ENCODE measurements at places on chromosomes 5 and 9.
A peak's percentile ranks its signal among the peaks of the same experiment; 100 is the strongest.

GRCh38 chr5:175478384-175479124 is at the start of gene SFXN1:
TSS of gene SFXN1 (plus strand) at chr5:175478560. CDS start at chr5:175492104, 13,544 bp downstream.
- DNase-seq, result peak; percentile 55

GRCh38 chr9:5499889-5500398 is 10.4 kb upstream of the PDCD1LG2 start:
- peak; percentile 56 for DNase-seq

DNA sequence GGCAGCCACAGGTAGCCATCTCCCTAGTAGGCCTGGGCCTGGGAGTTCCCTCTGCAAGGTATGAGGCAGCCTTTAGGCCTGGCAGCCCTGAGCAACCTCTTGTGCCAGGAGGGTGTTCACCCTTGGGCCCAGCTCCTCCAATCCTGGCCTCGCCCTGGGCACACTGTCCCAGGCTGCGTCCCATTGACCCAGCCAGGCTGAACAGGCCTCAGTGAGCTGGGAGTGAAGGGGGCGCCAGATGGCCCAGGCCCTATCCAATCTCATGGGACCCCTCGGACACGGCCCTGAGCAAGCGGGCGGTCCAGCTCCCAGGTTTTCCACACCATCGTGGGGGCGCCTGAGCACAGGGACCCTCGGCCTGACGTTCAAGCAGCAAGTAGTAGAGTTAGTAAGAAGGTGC is 14.5 kb downstream of the SH3GLB2 start:
- no peak for DNase-seq

DNA sequence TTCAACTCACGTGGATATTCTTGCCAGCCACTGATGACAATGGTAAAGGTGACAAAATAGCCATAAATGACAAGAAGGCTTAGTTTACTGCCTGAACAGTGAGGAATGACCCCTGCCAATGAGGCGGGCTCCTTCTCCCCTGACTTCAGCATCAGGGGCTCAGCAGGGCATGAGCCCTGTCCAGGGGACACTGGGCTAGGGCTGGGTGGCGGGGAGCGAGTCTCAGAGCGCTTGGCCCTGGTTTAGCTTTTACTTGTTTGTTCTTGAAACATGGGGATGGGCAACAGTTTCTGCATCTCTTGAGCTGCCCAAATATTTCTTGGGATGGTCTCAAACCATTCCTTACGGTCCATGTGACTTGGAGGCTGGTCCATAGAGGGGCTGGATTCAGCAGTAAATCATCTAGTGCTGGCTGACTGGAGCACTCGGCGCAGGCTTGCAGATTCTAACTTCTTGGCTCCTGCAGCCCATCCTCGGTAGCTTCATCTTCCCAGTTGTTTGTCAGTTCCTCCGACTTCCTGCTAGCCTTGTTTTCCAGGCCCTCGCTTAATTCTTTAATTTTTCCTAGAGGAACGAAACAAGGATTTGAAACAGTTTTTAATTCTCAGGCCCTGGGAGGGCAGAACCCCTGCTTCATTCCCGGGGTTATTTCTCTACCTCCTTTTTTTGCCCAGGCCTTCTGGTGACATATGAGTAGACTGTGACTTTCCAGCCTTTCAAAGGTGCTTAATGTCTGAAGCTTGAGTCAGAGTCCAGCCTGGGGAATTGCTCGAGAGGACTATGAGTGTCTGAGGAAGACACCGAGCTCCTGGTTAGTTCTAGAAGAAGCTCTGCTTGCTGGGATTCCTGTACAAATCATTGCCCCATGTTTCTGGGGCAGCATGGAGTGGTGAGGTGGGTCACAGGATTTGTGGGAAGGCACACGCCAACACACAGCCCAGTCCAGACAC is 4.5 kb upstream of the HMCN2 start:
- peak; percentile 19 for DNase-seq

DNA sequence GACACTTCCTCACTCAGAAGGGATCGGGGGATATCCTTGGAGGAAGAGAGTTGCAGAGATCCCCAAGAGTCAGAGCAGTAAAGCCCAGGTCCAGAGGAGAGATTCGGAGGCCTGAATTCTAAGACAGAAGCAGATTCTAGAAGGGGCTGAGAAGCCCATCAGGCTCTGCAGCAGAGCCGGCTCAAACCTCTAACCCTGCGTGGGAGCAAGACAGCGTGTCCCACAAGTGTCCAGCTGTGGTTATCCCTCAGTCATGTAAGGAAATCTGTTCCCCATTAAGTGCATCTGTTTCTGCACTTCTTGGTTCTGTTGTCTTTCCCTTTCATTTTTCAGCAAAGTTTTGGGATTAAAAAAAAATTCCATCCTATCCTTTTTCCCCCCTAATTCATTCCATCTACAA is 4.8 kb upstream of the DIAPH1 start:
- DNase-seq, result no peak

DNA sequence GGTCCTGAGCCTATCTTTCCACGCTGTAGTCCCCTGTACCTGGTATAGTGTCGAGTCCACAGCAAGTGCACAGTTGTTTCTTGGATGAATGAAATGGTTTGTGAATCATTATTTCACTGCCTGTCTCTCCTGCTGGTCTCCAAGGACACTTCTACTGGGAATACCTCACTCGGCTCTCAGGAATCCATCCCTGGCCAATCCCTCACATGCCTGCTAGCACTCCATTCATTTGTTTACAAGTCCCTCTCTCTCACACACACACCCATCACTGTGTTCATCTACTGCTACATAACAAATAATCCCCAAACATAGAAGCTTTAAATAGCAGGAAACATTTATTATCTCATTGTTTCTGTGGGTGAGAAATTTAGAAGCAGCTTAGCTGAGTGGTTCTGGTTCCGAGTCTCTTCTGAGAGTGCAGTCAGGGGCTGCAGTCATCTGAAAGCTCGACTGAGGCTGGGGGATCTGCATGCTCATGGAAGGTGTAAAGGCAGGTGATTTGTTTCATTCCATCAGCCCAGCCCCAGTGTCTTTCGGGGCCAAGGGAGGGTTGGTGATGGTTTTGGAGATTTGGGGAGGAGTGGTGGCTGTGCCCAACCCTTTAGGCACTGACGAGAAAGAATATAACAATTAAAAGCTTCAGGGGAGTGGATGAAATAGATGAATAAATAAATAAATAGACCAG is 132.7 kb upstream of the IER5L start:
- peak; percentile 42 for DNase-seq

- DNase-seq, result no peak
These were observed 33.8 kb downstream of the NEUROG1 start for GRCh38 chr5:135501965-135502364.

GRCh38 chr9:71145179-71145578 is 23.8 kb upstream of the TRPM3 start:
- DNase-seq, result peak; percentile 32

DNA sequence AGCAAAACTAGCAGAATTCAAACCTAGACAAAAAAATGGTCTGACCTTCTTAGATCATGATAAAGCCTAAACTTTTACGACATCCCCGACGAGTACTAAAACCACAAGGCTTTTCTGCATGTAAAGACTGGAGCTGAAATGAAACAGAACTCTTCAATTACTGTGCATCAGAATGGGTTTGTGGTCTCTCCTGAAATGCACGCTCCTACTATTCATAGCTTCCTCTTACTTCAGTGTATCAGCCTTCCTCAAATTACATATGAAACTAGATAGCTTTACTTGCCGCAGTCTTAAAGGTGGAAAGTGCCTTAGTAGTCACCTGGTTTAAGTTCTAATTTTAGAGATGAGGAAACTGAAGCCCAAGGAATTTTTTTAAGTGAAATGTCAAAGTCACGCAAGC is 24.6 kb upstream of the MED10 start:
- no peak for DNase-seq

DNA sequence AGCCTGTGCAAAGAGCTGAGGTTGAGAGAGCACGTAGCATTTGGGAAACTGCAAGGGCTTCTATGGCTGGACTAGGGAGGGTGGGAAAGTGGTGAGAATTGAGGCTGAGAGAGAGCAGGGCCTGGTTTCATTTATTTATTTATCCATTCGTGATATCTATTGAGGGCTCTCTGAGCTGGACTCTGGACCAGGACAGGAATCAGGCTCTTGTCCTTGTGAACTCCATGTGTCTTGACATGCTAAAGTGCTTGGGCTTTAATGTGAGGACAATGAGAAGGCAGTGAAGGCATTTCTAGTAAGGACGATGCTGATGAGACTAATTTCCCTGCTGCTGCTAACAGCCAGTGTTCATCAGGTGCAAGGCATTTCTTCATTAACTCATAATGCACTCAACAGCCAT is 95.9 kb upstream of the KLF4 start:
- no peak for DNase-seq

Measured in fibroblast of the aortic adventitia (primary cell).